ENCODE measurements at places on chromosomes 12 and 14. TPM values are rescaled to one million over a fixed set of nuclear protein-coding genes. Genes with fewer than 3 reads are reported as not detected.

Gene TSHR
- total RNA-seq: not detected

Gene MUCL1
- not detected for total RNA-seq

Gene TFCP2
- total RNA-seq: 20.8 TPM

Gene KRT72
- total RNA-seq: not detected

Gene SOX5
- 0.33 TPM for total RNA-seq

Gene KRT77
- total RNA-seq: not detected

Gene C12orf50
- total RNA-seq: not detected

Gene BBS10
- 12.8 TPM for total RNA-seq

Gene ALX1
- total RNA-seq: not detected

Gene TAS2R43
- total RNA-seq: 2.1 TPM

Gene SERPINA3
- 0.05 TPM for total RNA-seq

Gene CDC42BPB
- total RNA-seq: 118 TPM
